Gastroesophageal sphincter (tissue), 4 donors: ENCODE measurements at places on chromosomes 12 and 14.
A peak's percentile ranks its signal among the peaks of the same experiment; 100 is the strongest.

- ATAC-seq, result no peak
These were observed 18.1 kb downstream of the KITLG start for GRCh38 chr12:88562151-88562550.

DNA sequence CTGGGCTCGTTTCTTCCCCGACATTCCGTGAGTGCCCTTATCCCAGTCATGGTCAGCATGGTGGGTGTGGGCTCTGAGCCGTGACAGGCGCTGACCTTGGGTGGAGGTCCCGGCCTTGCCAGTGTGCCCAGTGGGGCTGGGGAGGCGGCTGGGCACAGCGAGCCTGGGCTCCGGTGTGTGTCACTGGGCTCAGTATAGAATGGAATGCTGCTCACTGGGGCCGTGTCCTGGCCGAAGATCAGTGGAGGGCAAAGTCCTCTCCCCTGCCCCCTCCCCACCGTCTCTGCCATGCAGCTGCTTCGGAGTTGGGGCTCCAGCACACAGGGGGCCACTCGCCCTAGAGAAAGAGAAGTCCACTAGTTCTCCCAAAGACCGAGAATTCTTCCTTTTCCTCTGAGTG lies 164.4 kb downstream of the TSPAN9 start:
- ATAC-seq, result no peak

GRCh38 chr12:27733052-27733656 lies 22.5 kb downstream of the MRPS35 start:
- ATAC-seq, result no peak

- no peak for ATAC-seq
These were observed 3.9 kb downstream of the ANO4 start for GRCh38 chr12:100798286-100799160.

DNA sequence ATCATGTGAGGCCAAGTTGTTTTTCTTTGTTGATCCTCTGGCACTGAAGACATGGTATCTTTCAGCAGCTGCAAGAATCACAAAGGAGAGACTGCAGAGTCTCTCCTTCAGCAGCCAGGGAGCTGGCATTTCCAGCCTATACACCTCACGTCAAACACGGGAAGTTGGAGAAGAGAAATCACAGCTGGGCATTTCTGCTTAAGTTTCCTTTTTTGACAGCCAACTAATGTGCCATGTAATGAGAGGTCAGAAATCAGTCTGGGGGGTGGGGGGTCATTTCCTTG lies 28.3 kb downstream of the PHLDA1 start:
- ATAC-seq, result no peak

- no peak for ATAC-seq
These were observed 25.4 kb upstream of the ATXN2 start for GRCh38 chr12:111624540-111624939.

DNA sequence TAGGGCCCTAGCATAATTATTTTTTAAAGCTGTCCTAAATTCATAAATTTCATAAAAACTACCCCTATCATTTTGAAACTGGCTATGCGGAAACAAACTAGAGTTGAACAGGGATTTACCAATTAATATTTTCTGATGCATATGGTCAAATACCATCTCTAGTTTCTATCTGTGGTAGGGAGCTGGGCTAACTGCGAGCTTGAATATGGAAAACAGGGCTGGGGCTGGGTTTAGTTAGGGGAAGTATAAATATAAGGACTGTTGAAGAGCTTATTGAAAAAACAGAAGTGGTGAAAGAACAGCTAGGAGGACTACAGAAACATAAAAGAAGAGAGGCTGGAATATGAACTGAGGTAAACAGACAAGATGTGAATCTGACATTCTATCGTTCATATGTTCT lies 91.8 kb downstream of the SLC38A1 start:
- no peak for ATAC-seq

DNA sequence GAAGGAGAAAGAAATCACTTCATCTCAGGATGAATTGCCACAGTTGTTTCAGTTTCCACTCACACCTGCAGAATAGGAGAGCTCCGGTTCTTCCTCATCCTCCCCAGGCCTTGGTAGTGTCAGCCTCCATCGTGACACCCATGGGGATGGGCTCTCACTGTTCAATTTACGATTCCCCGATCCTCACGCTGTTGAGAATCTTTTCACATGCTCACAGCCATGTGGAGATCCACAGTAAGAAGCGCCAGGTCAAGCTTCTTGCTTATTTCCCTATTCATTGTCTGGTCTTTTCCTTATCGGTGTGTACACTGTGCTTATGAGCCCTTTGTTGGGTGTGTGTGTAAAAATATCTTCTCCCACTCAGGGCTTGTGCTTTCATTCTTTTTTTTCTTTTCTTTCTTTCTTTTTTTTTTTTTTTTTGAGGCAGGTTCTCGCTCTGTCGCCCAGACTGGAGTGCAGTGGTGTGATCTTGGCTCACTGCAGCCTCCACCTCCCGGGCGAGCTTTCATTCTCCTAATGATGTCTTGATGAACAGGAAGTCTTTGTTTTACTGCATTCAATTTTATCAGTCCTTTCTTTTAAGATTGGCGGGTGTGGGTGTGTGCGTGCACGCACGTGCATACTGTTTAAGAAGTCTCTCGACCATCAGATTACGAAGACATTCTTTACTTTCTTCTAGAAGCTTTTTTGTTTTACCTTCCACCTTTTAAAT lies 21.5 kb downstream of the RIN3 start:
- no peak for ATAC-seq

DNA sequence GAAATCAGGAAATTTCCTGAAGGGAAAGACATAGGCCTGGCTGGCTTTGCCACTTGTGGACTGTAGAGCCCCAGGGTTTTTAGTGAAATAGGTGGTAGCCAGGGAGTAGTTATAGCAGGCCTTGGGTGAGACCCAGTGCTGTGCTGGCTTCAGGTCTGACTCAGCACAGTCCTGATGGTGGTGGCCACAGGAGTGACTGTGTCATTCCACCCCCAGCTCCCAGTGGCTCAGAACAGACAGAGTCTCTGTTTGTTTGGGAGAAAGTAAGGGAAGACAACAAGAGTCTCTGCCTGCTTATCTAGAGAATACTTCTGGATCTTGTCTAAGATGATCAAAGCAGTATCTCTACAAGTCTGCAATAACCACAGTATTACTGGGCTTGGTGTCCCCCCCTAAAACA lies 27.5 kb upstream of the OR6J1 start:
- ATAC-seq, result no peak

- no peak for ATAC-seq
These were observed 184.6 kb upstream of the TMEM260 start for GRCh38 chr14:56394826-56395530.

- ATAC-seq, result no peak
These were observed 41.6 kb downstream of the GUCY2C start for GRCh38 chr12:14654842-14655241.

- ATAC-seq, result no peak
These were observed 260.6 kb upstream of the GARIN6 start for GRCh38 chr12:99386907-99387306.

GRCh38 chr14:34211732-34212131 lies 250.3 kb downstream of the SPTSSA start:
- no peak for ATAC-seq

DNA sequence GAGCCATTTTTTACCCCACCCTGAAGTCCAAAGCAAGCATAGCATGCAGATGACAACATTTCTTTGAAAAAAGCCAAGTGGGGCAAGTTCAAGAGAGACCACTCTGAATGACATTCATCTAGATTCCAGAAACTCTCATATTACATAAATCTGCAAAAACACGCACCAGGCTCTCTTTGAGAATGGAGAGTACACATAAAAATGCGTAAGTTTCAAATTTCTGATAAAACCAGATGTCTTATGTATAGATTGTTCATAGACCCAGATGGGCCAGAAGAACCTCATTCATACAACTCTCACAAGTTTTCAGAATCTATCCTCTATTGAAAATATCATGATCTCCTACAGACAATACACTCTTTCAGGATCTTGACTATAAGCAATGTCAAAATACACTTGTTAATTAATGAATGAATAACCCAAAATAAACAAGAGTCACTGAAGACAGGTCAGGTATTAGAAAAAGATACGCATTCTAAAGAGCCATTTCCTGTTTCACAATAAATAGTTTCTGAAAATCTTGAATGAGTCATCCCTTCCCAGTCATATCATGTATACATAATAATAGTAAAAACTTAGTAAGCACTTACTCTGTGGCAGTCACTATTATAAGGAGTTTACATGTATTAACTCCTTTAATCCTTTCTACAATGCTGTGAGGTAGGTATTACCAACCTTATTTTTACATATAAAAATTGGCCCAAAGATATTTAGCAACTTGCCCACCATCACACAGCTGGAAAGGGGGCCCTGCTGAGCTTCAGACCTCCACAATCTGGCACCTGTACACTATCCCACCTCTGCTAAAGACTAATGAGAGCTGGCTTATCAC lies 72.0 kb downstream of the PPP2R5E start:
- peak; percentile 61 for ATAC-seq

DNA sequence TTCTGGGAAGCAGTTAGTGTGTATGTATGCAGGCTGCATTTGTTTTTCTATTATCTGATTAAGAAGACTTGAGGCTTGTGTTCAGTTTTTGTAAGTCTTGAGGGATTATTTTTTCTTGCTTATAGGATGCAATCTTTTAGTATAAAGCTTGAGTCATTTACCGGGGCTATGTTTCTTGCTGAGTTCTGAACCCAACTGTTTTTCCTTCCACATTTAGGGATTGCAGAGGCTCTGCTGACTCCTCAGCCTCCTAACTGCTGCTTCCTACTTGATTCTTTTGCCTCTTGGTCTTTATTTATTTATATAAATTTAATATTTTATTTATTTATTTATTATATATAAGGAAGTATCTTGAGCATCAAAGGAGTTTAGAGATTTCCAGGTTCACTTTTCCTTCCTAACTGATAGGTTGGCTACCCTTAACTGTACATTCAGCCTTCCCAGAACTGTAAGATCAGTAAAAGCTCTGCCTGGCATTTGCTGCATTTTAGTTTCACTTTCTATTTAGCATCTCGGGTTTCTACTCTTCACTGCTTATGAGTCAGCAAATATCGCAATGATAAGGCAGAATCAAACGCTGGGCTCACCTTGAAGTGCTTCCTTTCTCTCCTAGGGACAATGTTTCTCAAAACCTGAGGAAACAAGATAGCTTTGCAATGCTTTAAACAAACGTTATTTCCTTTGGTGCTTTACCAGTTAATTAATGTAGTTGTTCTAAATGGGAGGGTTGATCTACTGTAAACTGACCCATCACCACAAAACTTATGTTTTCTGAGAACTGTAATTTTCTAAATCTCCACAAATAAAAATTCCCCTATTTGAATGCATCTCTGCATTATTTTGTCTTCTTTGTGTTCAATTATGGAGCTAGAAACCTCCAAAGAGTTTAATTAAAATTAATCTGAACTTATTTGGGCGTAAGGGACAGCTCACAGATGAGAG lies 1183.7 kb upstream of the TMEM132C start:
- peak; percentile 72 for ATAC-seq

- no peak for ATAC-seq
These were observed 610.9 kb downstream of the RERGL start for GRCh38 chr12:17478908-17479673.

GRCh38 chr12:112713471-112713870 lies 78.1 kb upstream of the RPH3A start:
- ATAC-seq, result no peak

DNA sequence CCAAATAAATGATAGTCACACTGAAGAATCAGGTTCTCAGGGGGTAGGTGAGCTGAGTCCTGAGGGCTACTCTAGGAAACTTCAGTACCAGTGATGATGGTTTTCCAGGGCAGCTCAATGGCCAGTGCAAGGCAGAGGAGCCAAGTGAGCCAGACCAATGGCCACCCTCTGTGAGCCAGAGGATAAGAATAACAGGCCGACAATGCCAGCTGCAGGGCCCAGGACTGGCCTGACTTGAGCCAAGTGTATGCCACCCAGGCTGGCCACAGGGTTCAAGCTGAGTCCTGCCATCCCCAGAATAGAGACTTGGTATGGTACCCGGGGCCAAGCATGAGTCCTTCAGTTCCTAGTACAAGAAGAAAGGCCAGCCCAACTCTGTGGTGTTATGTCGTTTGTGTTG lies 355.5 kb downstream of the DPF3 start:
- no peak for ATAC-seq

DNA sequence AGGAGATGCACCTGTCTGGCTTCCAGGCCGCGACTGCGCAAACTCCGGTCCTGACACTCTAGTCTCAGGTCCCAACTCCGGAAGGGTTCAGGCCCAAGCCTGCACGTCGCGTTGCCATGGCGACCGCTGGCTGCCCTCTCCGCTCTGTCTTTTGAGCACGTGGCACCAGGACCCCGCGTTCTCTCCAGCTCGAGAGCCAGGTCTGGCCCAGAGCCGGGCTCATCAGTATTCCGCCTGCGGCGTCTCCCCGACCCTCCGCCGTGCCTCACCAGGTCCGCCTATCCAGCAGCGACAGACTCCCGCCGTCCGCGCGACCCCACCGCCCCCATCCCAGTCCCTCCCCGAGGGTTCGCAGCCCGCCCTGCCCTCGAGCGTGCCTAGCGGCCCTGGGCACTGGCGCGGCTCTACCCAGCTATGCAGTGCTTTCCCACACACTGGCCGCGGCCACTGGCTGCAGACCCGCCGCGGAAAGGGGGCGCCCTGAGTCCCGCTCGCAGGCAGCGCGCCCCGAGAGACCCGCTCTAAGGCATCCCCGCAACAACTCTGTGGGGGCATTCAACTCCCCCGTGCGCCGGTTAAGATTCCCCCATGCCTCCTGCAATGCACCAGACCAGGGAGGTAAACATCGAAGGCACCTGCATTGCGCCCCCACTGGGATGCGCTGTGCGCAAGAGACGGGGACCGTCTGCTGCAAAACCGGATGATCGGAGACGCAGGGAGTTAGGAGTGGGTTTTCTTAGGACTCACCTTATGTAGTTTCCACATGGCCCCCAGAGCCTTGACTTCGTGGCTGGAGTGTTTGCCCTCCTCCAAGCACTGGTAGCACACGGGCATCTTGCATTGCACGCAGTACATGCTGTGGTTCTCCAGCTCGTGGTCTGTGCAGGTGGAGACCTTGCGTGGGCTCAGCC lies 1.3 kb downstream of the TRIM9 start:
- ATAC-seq, result no peak

DNA sequence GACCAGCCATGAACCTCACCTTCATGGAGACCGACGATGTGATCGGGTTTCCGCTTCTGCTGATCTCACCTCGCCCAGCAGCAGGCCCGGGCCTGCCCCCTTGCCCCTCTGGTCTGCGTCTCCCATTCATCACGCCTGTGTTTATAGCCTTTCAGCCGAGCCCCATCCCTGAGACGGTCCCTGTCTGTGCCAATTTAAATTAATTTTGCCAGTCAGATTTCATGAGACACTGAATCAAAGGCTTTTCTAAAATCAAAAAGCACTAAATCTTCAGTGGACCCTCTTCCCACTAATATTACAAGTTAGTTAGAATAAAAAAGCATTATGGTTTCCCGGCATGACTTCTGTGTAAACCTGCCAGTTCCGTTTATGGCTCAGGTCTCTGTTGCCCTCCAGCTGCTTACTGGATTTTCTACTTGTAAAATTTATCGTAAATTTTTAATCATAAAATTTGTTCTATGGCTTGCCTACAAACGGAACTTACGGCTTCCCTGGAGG lies 155.9 kb downstream of the ESRRB start:
- ATAC-seq, result no peak

GRCh38 chr14:80080601-80081000 lies 130.7 kb downstream of the DIO2 start:
- ATAC-seq, result no peak
